Gastroesophageal sphincter (tissue), 4 donors: ENCODE measurements at places on chromosomes 12 and 14.

DNA sequence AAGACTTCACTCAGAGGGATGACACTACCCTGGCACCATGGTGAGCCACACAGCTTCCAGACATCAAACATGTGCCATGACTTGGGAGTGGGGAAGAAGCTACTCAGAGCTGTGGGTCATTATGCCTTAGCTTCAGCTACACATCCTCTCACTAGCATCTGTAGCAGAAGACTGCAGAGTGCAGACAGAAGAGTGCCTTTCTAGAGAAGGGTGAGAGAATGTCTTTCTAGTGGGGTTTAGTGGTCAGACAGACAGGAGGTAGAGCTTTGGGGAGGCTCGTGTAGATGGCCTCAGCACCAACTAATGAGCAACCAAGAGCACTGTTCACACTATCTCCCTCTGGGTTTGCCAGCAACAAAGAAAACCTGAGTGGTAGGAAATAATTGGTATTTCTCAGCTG lies 4.9 kb upstream of the B4GALNT3 start:
- no peak for ATAC-seq

- ATAC-seq, result no peak
Observed at GRCh38 chr14:75905147-75905904, 76.5 kb downstream of the TGFB3 start.

DNA sequence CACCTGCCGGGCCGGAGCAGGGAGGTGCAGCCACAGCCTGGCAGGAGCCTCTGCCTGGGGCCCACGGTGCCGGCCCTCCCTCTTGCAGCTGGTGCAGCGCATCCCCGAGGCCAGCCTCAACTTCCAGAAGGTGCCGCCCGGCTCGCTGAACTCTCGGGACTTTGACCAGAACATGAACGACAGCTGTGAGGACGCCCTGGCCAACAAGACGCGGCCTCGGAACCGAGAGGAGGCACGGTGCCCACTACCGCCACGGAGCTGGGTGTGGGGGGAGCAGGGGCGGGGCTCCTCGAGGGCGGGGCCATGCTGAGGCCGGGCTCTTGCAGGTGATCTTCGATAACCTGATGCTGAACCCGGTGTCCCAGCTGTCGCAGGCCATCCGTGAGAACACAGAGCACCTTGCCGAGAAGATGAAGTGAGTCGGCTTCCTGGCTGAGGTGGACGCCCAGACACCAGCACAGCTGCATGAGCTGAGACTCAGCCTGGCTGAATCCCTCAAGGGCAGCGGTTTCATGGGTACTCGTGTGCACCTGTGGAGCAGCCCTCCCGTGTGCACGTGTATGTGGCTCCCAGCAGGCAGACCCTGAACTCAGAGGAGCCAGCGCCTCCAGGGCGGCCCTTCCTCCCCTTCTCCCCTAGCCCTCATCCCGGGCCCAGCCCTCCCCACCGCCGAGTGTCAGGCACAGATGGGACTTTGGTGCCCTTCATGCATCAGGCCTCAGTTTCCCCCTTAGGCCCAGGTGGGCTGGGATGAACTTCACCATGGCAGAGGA lies 28.6 kb downstream of the CEP170B start:
- ATAC-seq, result no peak

GRCh38 chr12:94225947-94226630 lies 77.7 kb downstream of the PLXNC1 start:
- no peak for ATAC-seq

- no peak for ATAC-seq
Observed at GRCh38 chr12:86663716-86664115, 407.5 kb upstream of the MGAT4C start.

GRCh38 chr12:20629414-20630156 lies 65.5 kb upstream of the SLCO1C1 start:
- peak; percentile 57 for ATAC-seq

- no peak for ATAC-seq
Observed at GRCh38 chr12:121705514-121705913, 7.0 kb upstream of the TMEM120B start.

DNA sequence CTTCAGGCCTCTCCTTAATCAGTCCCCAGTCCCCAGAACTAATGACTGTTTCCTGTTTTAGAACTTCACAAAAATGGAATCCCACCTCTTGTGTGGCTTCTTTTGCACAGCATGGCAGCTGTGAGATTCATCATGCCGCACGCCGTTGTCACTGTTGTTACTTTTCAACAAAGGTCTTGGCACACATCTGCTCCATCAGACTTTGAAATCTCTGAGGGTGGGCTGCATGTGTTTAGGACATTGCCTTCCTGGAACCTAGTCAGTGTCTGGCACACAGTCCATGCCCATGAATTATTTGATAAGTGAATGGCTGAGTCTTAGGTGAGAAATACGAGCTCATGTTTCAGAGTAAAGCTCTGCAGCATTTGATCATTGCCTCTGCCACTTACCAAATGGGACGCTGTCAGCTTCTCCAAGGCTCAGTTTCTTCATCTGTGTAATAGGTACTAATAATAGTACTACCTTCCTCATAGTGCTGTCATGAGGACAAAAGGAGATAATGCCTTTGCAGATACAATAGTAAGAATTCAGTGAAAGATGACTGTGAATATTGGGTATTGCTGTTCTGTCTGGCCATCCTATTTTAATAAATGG lies 90.4 kb downstream of the SRRM4 start:
- no peak for ATAC-seq

DNA sequence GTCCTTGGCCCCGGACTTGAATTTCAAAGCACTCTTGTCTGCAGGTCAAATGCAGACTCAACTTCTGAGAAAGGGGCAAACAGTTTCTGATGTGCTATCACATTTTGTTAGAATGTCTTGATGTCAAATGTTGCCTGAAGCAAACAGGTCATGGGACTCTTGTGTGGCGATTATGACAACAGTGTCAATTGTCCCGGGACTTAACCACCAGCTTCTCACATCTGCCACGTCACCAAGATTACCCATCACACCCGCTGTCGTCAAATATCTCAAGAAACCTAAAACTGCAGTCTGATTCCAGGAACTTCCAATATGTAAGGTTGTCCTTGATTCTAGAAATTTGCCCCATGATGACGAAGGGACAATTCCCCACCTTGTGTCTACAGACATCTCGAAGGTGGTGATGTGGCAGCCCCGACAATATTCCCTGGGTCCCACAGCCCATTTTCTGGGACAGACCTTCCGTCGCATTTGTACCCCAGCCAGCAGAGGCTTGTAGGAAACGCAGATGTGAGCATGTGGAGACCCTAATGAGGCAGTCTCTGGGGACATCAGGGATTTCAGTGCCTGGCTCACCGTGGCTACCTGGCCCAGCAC lies 21.3 kb downstream of the LRTM2 start:
- no peak for ATAC-seq

DNA sequence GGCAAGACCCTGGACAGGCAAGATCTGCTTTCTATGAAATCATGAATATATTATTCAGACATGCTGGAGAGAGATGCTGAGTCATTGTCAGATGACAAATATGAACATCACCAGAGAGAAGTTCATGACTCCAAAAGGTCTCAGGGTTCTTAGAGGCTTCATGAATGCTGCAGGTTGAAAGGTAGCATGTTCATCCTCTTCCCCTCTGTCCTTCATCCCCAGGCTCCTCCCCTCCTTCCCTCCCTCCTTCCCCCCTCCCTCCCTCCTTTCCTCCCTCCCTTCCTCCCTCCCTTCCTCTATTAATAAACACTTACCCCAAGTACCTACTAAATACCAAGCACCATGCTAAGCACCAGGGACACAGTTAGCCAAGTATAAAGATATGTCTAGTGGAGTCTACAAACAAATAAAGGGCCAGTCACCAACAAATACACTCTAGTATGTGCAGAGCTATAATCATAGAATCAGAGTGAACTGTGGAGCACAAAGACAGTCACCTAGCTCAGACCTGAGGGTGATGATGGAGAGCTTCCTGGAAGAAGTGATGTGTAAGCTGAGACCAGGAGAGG lies 46.2 kb downstream of the RPH3A start:
- no peak for ATAC-seq

- ATAC-seq, result peak; percentile 71
Observed at GRCh38 chr14:34036319-34036766, 85.5 kb upstream of the EGLN3 start.

- no peak for ATAC-seq
Observed at GRCh38 chr14:90963343-90963742, 97.1 kb downstream of the RPS6KA5 start.

DNA sequence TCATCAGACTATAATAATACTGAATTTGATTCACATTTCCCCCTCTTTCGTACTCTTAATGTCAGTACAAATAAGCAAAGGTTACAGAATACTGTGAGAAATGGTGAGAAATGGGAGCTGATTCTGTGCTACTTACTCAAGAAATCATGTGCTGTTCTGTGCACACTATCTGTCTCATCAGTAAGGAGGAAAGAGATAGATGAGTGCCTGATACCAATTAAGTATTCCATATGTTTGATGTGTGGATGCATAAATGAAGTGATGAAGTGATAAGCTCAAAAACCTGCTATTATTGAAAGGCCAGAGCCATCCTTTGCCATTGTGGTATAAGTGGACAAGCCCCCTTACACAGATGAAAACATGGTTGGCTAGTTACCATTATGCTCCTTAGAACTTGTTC lies 127.7 kb downstream of the PDE3A start:
- ATAC-seq, result no peak

GRCh38 chr14:102225936-102226335 lies 79.0 kb downstream of the MOK start:
- no peak for ATAC-seq
